ENCODE measurements at places on chromosomes 13 and 19. TPM values are rescaled to one million over a fixed set of nuclear protein-coding genes. Genes with fewer than 3 reads are reported as not detected.

GRCh38 chr19:56015756-56016155 is 29.2 kb downstream of the NLRP5 start:
- DNase-seq = peak; percentile 1

The CACNA1A gene
- total RNA-seq = 0.32 TPM

The CALR3 gene
- total RNA-seq = not detected

DNA sequence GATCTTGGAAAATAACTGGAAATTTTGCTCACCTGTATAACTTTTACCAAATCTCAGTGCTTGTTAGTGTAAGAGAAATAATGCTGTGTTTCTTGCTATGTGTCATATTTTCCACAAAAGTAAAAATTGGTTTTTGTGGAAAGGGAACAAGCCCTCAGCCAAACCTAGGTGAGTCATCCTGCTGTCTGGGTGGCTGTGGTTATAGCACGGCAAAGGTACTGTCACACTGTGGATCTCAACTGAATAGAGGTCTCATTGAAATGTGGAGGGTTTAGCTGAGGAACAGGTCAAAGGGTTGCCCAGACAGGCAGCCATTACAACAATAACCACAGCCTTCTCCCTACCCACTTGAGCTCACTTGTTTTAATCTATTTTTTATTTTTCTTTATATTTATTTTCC is 338.8 kb upstream of the DACH1 start:
- DNase-seq = no peak

The DAND5 gene
- total RNA-seq = not detected

GRCh38 chr13:105847527-105848291 is 687.8 kb downstream of the EFNB2 start:
- DNase-seq = no peak

The SPINT2 gene
- total RNA-seq = 3.5 TPM

DNA sequence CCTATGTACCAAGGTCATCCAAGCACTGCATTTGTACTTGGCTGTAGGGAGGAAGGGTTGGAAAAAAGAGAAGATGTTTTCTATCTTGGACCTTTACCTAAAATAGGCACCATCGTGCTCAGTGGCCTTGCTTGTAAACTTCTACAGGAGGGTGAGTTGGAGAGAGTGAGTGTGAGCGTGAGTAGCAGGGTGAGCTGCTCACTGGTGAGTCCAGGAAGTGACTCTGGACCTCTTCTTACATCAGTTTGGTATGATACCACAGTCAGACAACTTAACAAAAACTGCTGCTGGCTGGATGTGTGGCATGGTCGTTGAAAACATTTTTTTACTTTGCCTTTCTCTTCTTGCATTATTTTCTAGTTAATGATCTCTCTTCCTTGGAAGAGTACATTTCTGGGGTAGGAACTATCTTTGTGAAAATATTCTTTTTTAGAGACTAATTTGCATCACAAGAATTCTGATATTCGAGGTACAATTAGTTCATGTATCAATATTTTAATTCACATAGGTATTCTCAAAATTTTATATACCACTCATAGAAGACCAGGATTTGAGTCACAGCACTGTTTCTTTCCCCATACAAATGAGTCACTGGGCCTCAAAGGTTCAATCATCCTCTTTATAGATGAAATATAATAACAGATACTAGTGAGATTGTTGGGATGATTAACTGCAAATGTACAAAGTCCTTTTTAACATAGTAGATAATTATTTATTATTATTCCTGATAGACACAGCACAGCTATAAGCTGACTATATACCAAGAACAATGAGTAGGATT is 651 bp downstream of the SERPINE3 start:
- DNase-seq = no peak

- DNase-seq = no peak
Measured at GRCh38 chr13:23752111-23753001, 136.8 kb downstream of the MIPEP start.

DNA sequence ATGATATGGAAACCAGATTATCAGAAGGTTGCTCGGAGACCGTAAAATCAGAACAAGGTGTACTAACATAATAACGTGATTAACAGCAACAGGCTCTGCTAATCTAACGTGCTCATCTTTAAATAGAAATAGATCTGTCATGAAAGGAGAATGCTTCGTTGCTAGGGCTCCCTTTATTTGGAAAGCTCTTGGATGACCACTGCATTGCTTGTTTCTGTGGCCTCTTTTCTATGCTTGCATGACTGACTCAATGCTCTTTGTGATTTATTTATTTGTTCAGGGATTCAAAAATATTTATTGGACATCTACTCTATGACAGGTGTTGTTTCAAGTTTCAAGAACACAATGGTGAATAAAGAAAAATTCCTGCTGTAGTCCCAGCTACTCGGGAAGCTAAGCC is 22.3 kb upstream of the ZDHHC20 start:
- no peak for DNase-seq

- DNase-seq = no peak
Measured at GRCh38 chr19:48673436-48674100, 751 bp upstream of the NTN5 start.

DNA sequence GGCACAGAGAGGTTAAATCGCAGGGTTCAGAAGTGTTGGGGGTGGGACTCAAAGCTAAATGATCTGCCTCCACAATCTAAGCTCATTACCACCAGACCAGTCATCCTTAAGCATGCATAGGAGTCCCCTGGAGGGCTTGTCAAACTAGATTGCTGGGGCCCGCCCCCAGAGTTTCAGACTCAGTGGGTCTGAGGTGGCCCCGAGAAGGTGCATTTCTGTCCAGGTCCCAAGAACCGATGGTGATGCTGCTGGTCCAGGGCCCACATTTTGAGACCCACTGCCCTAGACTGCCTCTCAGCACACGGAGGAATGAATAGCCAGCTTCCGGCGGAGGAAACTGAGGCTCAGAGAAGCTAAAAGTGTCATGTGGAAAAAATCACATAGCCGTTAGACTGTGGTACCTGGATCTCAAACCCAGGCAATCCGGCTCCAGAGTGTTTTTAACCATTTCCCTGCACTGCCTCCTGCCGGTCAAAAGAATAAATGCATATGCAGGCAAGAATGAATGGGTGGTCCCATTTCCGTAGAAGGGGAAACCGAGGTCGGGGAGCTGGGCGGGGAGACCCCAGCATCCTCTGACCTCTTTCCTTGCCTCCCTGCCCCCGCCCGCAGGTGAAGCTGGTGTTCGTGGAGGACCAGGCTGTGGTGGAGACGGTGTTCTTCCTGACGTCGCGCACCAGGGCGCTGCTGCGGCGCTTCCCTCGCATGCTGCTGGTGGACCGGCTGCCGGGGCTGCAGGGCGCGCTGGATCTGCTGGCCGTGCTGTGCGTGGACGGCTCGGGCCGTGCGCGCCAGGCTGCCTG is 23.8 kb downstream of the ZSWIM9 start:
- DNase-seq = no peak

- no peak for DNase-seq
Measured at GRCh38 chr19:20367811-20368294, 197.7 kb downstream of the ZNF737 start.

DNA sequence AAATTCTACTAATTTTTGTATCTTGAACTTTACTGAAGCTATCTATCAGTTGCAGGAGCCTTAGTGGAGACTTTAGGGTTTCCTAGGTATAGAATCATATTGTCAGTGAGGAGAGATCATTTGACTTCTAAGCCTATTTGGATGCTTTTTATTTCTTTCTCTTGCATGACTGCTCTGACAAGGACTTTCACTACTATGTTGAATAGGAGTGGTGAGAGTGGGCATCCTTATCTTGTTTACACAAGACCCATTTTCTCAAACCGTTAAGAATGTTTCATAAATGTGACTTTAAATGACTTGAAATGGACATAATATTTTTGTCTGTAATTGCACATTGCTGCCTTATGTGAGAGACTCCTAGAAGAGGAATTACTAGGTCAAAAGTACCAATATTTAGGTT is 17.9 kb upstream of the CSNK1A1L start:
- DNase-seq = no peak

The YJEFN3 gene
- 0.43 TPM for total RNA-seq

The KIR3DL2 gene
- not detected for total RNA-seq

GRCh38 chr13:75129331-75129730 is 352.6 kb downstream of the TBC1D4 start:
- no peak for DNase-seq

DNA sequence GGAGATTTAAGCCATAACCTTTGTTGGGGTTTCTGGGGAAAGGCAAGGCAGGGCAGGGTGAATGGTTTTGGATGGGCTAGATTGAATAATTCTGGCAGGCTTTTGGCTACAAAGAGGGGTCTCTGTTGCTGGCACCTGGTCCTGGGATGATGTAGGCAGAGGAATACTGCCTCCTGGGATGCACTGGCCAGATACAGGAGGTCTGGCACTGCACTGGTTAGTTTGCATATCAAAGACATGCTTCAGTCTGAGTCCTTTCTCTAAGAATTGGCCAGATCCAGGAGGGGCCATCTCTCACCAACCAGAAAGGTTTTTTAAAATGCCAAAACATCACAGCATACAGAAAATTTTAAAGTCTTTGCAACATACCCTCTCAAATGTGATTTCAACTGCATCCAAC is 8.0 kb upstream of the MEDAG start:
- DNase-seq = no peak

DNA sequence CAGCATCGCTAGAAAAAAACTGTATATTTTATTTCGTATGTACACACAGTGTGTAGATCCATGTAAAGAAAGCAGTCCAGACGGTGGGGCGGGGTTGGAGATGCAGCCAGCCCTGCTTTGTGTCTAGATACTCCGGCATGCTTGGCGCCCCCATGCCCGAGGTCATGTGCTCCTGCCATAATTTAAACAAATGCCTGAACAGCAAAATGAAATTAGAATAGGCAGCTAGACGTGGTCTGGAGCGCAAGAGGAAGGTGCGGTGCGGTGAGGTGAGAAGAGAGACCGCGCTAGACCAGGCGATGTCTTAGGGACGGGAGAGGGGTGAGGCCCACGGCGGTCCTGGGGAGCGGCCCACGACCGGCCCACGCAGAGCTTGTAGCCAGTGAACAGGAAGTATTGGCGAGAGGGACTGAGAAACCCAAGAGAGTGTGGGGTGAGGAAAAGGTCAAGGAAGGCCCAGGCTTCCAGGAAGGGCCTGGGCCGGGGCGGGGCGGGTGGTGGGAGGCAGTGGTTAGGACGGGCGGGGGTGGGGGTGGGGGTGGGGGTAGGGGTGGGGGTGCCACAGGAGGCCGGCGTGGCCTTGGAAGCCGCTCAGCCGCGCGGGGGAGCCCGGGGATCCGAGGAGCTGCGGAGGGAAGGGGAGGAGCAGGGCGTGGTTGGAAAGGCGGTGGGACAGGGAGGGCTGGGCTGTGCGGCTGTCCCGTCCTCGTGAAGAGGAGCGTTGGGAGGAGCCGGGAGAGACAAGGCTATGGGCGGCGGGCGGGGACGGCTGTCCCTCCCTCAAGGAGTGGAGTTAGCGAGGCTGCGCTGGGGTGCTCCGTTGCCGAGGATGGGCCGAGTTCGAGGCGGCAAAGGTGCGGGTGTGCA is 254.7 kb upstream of the SGCG start:
- DNase-seq = peak; percentile 85

Data from fibroblast of villous mesenchyme (primary cell).